ENCODE measurements at places on chromosomes 11 and 22. TPM values are rescaled to one million over a fixed set of nuclear protein-coding genes. Genes with fewer than 3 reads are reported as not detected.

The CNTF gene
- not detected for total RNA-seq

The TM7SF2 gene
- 63.1 TPM for total RNA-seq

The OR5P2 gene
- total RNA-seq: not detected

The CADM1 gene
- not detected for total RNA-seq

The CRYBB2 gene
- total RNA-seq: not detected

The CRYBA4 gene
- total RNA-seq: not detected

The CRYAB gene
- 27.1 TPM for total RNA-seq

The PRDM11 gene
- 1.2 TPM for total RNA-seq

The DLG2 gene
- not detected for total RNA-seq

The SLC22A12 gene
- not detected for total RNA-seq

The POU2AF2 gene
- not detected for total RNA-seq

The C1QTNF4 gene
- total RNA-seq: 2.6 TPM

The CATSPERZ gene
- not detected for total RNA-seq

The NRGN gene
- 11.5 TPM for total RNA-seq

The PEX16 gene
- 30.6 TPM for total RNA-seq

The CRY2 gene
- total RNA-seq: 7.4 TPM

The KBTBD3 gene
- total RNA-seq: 4.1 TPM

The OR8G5 gene
- not detected for total RNA-seq

The HEPN1 gene
- not detected for total RNA-seq

The PICK1 gene
- 17.7 TPM for total RNA-seq

The TCF20 gene
- total RNA-seq: 19.3 TPM

The PRR5 gene
- total RNA-seq: 8.4 TPM

The GPHA2 gene
- total RNA-seq: not detected
